ENCODE measurements at places on chromosomes 7 and 10. TPM values are rescaled to one million over a fixed set of nuclear protein-coding genes. Genes with fewer than 3 reads are reported as not detected.
A peak's percentile ranks its signal among the peaks of the same experiment; 100 is the strongest.

GRCh38 chr10:90890347-90890746 is 18.6 kb downstream of the RPP30 start:
- no peaks in the 10 kb centered on the region for H3K4me1 ChIP-seq
- no peaks in the 10 kb centered on the region for H3K27me3 ChIP-seq
- H3K27ac ChIP-seq, result no peak overlapping the region
- DNase-seq, result no peak

DNA sequence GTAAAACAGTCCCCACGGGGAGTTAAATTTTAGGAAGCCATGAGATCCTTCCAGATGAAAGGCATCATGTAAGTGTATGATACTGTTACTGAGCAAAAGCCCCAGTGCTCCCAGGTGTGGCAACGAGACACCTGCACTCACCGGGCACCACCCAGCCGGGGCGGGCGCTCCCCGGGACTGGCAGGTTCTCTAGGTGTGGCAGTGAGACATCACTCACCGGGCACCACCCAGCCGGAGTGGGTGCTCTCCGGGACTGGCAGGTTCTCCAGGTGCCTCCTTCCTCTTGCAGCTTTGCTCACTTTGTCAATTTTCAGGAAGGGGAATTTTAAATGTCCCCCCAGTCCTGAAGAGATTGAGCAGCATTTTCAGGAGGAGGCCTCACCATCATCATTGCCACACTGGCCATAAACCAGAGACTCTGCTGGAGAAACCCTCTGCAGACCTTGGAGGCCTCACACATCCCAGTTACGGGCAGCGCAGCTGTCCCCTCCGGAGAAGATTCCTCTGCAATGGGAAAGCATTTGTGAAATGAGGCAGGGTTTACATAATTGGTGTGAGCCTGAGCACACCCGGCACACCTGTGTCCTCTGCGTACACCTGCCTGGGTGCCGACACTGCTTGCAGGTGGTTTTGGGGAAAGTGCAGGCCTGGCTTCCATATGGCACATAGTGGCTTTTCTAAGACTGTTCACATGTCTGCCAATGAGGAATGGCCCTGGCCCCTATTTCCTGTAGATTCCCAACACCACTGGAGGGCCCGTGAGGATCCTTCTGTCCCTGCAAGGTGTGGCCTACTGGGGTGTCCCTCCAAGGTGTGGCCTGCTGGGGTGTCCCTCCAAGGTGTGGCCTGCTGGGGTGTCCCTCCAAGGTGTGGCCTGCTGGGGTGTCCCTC is 191.4 kb downstream of the EBF3 start:
- no peaks in the 10 kb centered on the region for H3K4me1 ChIP-seq
- no peak for DNase-seq
- no peaks in the 10 kb centered on the region for H3K36me3 ChIP-seq
- no peak overlapping the region for H3K27ac ChIP-seq

DNA sequence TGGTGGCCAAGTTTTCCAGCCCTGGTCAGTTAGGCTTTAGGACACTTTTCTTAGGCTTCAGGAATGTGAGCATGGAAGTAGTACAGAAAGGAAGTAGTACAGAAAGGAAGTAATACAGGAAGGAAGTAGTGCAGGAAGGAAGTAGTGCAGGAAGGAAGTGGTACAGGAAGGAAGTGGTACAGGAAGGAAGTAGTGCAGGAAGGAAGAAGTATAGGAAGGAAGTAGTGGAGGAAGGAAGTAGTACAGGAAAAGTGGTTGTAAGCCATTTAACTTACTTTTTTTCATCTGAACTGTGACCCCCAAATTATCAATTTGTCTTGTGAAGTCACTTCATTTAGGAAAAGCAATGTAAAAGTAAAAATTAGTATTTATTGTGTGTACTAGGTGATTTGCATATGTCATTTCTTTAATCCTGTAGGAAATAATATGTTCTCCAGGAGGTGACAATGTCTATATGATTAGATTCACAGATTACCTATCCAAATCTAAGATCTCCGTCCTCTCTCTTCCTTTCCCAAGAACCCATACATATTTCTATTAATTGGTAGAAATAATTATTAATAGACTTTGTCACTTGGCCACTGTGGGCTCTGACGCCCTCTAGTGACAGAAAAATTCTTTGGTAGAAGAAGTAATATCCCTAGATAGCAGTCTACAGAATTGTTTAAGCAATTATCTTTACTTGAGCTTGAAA is 3.9 kb upstream of the FAS start:
- H3K36me3 ChIP-seq, result no peaks in the 10 kb centered on the region
- H3K4me1 ChIP-seq, result peaks cover 31% of the 10 kb centered on the region
- H3K4me3 ChIP-seq, result no peak overlapping the region
- no peak for DNase-seq
- peak overlapping the region; percentile 19 for H3K27ac ChIP-seq

DNA sequence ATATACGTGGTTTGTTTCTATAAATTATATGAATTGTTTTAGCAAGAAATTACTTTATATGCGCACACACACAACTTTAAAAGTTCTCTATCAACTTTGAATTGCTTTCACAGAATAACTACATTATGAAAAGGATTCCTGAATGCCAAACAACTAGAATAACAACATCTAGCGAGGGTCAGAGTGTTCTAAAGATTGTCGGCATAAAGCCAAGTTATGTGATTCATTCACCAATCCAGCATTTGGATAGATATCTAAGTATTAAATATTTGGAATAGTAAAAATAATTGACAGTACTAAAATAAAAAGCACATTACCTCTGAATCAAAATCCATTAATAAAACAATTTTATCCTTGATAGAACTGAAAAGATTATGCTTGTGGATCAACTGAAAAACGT is 125.3 kb upstream of the AMPH start:
- no peak overlapping the region for H3K4me3 ChIP-seq
- H3K27ac ChIP-seq, result no peak overlapping the region
- H3K4me1 ChIP-seq, result no peaks in the 10 kb centered on the region
- no peak for DNase-seq

DNA sequence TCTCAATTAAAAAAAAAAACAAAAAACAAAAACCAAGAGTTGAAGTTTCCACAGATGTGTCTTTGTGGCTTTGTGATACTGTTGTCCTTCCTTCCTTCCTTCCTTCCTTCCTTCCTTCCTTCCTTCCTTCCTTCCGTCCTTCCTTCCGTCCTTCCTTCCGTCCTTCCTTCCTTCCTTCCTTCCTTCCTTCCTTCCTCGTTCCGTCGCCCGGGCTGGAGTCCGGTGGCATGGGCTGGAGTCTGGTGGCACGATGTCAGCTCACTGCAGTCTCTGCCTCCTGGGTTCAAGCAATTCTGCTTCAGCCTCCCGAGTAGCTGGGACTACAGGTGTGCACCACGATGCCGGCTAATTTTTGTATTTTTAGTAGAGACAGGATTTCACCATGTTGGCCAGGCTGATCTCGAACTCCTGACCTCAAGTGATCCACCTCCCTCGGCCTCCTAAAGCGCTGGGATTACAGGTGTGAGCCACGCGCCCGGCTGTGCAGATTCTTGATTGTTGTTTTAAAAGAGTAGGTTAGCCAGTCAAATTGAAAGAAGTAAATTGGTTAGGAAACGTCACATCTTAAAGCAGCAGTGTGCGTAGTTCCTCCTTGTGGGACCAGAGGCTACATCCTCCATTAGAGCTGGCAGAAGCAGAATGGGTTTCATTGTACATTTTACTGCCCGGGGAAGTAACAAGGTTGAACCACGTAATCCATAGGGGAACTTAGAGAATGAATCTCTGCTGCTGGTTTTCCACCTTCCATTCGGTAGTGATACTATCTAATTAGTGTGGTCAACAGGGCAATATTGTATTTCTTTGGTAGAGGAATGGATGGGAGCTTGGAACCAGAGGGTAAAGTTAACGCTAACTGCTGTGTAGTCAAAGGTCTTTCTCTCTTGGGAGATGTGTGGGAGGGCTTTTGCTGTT is 20.6 kb downstream of the DNAJB6 start:
- no peak for DNase-seq
- H3K4me3 ChIP-seq, result no peak overlapping the region
- no peaks in the 10 kb centered on the region for H3K27me3 ChIP-seq

- no peaks in the 10 kb centered on the region for H3K27me3 ChIP-seq
- H3K4me3 ChIP-seq, result peak within 1 kb of the TSS; percentile 35
- peak; percentile 12 for DNase-seq
- no peaks in the 10 kb centered on the region for H3K4me1 ChIP-seq
- H3K27ac ChIP-seq, result peak within 1 kb of the TSS; percentile 76
Measured at GRCh38 chr7:64045301-64046040, at the start of gene ZNF727. TSS of gene ZNF727 (plus strand) at chr7:64045434. CDS start at chr7:64045622, 188 bp downstream.

GRCh38 chr10:72679838-72680241 is 12.1 kb upstream of the MCU start:
- H3K36me3 ChIP-seq, result no peaks in the 10 kb centered on the region
- H3K4me1 ChIP-seq, result peaks cover 18% of the 10 kb centered on the region
- H3K27me3 ChIP-seq, result no peaks in the 10 kb centered on the region
- peak overlapping the region; percentile 85 for H3K27ac ChIP-seq

- no peak overlapping the region for H3K27ac ChIP-seq
- H3K27me3 ChIP-seq, result no peaks in the 10 kb centered on the region
- no peak for DNase-seq
- H3K36me3 ChIP-seq, result no peaks in the 10 kb centered on the region
Measured at GRCh38 chr10:80613466-80614170, 75.9 kb downstream of the SH2D4B start.

DNA sequence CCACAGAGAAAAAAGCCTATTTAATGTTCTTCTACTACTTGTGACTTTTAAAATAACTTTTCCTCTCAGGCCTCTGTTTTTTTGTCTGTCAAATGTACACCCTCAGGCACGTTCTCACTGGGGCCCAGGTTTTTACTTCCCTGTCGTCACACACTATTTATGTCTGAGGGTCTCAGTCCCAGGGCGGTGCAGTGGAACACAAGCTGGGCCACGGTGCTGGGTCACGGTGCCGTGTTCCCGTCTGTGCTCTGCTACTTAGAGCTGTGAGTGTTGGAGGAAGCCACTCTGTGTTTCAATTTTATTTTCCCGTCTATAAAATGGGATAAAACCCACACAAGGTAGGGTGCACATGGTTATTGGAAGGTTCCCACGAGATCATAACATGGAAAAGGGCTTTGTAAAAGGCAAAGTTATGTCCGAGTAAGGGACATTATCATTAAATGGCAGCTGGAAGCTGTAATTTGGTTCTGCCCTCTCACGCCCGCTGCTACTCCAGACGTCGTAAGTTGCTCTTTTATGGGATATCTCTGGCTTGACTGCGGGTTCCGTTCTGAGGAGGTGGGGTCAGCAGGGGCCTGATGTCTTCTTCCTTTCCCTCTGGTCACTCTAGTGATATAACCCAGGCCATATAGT is 25.2 kb downstream of the ZNF775 start:
- H3K4me3 ChIP-seq, result peak overlapping the region; percentile 88
- H3K27me3 ChIP-seq, result no peaks in the 10 kb centered on the region
- no peaks in the 10 kb centered on the region for H3K36me3 ChIP-seq
- H3K4me1 ChIP-seq, result peaks cover 8% of the 10 kb centered on the region
- H3K27ac ChIP-seq, result peak overlapping the region; percentile 98
- peak; percentile 15 for DNase-seq

GRCh38 chr10:34029455-34029854 is 695.0 kb upstream of the NRP1 start:
- no peak overlapping the region for H3K4me3 ChIP-seq
- H3K4me1 ChIP-seq, result no peaks in the 10 kb centered on the region
- no peak overlapping the region for H3K27ac ChIP-seq
- H3K36me3 ChIP-seq, result no peaks in the 10 kb centered on the region

The SLC13A1 gene
- total RNA-seq, result not detected

The MPP7 gene
- 44.8 TPM for total RNA-seq

The PLPP4 gene
- total RNA-seq, result not detected

The VENTX gene
- not detected for total RNA-seq

Data from transverse colon (tissue), 4 donors.